Epithelial cell of esophagus (primary cell): ENCODE measurements at places on chromosomes 5 and 9.

GRCh38 chr9:125867751-125868415, 120.7 kb downstream of the PBX3 start:
- peak; percentile 57 for DNase-seq

DNA sequence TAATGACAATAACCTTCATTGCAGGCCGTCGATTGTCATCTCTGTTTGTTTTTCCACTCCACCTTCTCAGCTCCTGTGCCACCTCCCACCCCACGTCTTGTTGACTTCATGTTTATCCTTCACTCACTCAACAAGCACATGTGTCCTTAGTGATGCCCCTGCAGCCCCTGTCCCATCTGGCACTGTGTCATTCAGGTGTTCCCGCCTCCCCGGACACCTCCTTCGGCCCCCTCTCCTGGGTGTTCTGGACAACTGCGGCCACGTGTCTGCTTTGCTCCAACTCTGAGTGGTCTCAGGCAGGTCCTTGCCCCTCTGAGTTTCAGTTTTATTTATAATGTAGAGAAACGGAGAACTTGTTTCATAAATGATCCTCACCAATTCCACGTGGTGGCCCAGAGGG, 91.0 kb upstream of the COL5A1 start:
- no peak for DNase-seq

DNA sequence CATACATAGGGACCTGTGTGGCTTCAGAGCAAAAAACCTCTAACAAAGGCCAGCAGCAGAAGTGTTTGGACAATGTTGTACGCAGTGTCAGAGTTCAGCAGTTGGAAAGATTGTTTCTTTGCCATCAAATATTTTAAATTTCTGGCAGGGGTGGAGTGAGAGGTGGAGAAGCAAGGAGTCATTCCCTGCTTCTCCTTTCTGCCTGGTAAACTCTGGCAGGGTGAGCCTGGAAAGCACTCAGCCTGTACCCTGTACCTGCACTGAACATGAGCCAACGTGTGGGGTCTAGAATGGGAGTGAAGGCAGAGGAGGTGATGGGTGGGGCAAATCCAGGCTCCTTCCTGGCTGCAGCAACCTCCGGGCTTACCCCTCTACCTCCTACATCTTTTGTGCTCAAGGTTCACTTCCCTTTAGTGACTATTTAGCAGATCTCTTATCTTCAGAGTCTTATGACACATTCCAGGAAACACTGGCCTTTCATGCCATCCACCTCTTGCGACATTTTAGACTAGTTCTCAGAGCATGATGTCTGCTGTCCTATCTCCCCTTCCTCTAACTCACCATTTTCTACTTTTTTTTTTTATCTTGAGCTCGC, 445.0 kb upstream of the PIK3R1 start:
- peak; percentile 45 for DNase-seq

- no peak for DNase-seq
These were observed 121.3 kb downstream of the DAB2IP start for GRCh38 chr9:121772600-121773285.

DNA sequence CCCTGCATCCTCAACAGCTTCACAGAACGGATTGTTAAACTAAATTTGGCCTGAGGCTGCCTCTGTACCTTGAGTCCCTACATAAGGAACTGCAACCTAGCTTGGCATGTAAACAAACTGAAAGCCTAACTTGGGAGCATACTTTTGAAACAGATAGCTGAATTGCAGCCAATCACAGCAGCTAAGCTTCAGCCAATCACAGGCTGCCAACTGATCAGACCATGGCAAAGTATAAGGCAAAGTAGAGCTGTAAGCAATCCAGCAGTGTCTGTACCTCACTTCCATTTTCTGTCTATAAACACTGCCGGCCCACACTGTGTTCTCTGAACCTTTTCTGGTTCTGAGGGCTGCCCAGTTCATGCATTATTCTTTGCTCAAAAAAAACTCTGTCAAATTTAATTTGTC, 8.9 kb upstream of the ZNF483 start:
- peak; percentile 47 for DNase-seq

- no peak for DNase-seq
These were observed 63.3 kb downstream of the ABCA1 start for GRCh38 chr9:104864675-104865104.

DNA sequence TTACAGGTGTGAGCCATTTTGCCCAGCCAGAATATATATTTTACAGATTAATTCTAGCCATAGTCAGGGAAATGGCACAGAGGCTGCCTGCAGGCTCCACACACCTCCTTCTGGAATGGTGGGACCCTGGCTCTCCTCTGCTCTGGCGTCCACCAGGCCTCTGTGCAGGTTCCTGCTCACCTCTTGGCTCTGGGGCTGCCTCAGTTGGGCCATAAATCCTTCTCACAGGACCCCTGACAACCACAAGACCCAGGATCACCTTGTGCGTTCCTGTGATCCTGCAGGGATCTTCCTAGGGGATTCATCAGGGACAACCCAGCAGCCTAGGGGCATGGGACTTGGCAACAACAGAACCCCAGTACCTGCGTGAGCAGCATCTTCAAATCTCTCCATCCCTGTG, 93.0 kb upstream of the FSTL4 start:
- no peak for DNase-seq

GRCh38 chr5:5521478-5521877, 99.0 kb downstream of the ICE1 start:
- DNase-seq, result no peak

DNA sequence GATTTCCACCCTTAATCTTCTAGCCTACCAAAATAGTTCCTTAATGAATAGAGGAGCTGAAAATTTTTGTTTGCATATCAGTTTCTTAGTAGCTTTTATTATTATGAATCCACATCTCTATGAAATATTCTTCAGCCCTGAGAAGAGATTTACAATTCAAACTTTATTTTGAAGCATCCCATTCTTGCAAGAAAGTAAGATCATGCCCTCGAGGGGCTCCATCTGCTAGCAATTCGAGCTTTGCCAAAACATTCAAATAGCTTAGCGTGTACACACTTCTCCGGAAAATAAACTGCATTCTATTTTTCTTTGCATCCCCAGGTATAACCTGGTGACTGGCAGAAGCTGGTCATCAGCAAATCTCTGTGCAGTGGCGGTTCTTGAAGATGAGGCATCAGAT, 370.7 kb downstream of the MTRR start:
- DNase-seq, result no peak

- DNase-seq, result no peak
These were observed 37.6 kb upstream of the GGTA1 start for GRCh38 chr9:121537283-121537682.

GRCh38 chr5:88952996-88953643, 70.1 kb upstream of the MEF2C start:
- no peak for DNase-seq

DNA sequence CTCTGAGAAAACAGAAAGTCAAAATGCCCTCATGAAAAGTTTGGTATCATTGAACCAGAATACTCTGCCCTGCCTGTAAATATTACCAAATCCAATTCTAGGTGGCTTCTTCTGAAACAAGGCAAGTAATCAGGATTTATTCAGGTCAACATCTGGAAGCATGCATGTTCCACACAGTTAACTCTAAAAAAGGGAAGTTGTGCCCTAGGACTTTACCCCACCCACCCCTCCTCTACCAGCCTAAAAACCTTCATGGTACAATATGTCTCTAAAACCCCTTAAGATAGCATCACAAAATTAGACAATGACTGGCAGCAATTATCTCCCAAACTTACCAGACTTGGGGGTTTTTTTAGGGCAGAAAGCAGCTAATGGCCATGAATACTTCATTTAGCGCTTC, 414.8 kb upstream of the SLC30A5 start:
- no peak for DNase-seq

DNA sequence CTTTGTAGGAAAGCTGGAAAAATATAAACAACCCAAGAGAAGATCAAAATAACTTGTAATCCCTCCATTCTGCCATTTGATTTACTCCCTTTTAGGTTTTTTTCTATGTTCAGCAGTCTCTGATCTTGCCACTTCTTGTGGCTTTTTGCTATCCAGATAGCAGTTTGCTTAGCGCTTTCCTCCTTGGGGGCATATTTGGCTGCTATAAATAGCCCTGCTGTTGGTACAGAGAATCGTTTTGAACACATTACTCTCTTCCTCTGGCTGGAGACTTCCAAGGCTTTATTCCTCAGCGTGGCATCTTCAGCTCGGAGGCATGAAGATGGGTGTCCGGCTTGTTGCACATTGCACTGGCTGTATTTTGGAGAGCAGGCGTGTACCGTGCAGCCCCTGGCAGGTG, 38.6 kb downstream of the HMCN2 start:
- no peak for DNase-seq

DNA sequence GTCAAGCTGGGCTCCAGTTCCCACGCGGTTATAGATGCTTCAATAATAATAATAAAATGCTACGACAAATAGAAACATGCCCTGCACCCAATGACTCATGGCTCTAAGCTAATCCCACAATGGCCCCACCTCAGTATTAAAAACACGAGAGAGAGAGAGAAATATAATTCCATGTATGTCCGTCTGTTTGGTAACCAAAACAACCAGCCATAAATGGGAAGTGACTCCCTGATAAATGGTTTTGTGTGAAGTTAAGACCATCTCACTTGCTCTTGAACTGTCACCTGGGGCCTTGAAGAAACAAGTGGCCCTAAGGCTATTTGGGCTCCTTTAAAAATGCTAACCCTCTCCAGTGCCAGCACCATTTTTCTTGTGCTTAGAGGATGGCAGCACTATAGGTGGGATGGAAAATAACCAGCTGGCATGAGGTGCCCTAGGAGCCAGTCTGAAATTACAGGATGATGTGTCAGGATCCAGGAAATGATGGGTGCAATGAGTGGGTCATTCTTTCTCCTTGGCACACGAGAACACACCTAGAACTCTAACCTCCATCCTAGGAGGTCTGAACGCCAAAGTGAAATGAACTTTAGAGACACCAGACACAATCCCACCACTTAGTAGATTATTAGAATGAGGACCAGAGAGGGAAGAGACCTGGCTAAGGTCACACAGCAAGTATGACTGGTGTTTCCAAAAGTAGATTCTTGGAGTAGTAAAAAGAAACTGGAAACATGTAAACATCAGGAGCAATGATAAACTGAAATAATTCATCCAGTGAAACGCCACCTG, 35.7 kb upstream of the ADRB2 start:
- DNase-seq, result peak; percentile 98

DNA sequence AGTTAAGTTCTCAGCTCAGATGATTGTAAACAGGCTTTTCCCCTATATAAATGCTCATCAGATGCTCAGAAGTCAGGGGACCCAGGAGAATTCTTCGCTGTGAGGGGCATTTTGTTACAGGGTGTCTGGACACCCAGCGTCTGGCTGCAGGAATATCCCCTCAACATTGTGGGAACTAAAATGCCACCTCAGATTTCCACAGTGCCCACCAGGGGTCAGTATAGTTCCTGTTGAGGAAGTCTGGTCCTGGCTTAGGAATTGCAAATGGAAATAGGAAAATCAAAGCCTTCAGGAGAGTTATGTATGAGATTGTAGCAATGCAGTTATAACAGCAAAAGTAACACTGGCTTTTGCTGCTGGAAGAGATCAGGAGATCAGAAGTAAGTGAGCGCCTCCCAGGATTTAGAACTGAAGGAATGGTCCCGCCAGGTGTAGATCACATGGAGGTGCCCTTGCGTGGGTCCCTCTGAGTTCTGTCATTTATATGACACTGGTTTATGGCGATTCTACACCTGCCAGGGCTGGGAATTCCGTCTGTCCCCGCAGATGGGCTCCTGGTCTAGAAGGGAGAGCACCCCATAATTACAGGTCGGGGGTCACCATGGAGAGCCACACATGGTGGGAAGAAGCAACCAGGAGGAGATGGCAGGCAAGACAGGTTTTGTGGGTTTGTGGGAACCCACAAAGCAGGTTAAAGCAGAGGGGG, 47.1 kb upstream of the CTSL start:
- peak; percentile 72 for DNase-seq

GRCh38 chr5:172402531-172403188, 51.7 kb downstream of the SH3PXD2B start:
- DNase-seq, result no peak

DNA sequence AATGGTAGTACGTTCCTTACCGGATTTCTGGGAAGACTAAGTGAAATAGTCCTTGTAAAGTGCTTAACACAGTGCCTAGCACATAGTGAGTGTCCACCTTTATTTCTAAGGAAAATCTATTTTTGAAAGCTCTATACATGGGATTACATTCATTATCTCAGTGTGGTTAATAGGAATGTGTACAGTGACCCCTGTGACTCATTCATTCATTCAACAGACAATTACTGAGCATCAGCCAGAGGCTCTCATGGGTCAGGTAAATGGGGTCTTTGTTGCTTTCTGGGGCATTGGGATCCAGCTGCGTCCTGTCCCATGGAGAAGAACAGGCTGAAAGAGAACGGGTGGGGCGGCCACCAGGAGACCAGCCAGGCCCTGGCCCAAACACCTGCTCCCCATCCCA, 226.2 kb upstream of the TBC1D2 start:
- no peak for DNase-seq

- no peak for DNase-seq
These were observed 314.2 kb upstream of the DAP start for GRCh38 chr5:11075035-11075805.

GRCh38 chr5:162603443-162604070, 536.0 kb downstream of the GABRG2 start:
- DNase-seq, result no peak

- no peak for DNase-seq
These were observed 90.1 kb downstream of the THBS4 start for GRCh38 chr5:80125022-80125961.

DNA sequence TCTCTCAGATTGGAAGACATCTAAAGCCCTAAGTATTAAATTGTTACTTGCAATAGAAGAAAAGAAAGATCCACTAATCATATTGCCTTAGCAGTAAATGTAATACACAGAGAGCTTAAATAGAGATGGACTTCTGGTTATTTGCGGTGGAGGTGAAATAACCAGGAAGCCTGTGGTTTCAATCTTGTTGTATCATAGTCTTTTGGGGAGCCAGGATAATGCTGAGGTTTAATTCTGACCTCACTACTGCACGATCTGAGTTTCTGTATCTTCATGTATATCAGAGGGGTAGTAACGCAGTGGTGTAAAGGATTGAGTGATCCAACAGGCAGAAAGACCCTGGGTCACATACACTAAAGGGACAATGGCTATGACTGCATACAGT, 71.7 kb downstream of the ANKRD55 start:
- DNase-seq, result no peak

DNA sequence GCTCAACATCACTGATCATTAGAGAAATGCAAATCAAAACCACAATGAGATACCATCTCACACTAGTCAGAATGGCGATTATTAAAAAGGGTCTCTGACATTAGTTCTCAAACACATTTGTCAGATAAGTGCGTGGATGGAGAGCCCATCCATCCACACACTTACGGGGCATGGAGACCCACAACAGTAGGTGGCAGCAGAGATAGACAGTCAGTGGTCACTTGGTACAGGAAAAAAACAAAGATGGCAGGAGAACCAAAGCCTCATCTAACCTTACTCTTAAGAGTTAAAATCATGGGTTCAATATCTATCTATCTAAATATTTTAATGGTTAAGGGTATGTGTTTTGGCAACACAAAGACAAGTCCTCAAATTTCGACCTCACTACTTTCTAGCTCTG, 1378.7 kb upstream of the C9orf72 start:
- DNase-seq, result peak; percentile 20

GRCh38 chr9:7967093-7967827, 167.7 kb upstream of the DMAC1 start:
- no peak for DNase-seq
